D341Med (cell line): ENCODE measurements at places on chromosomes 3 and 15.

GRCh38 chr15:42891569-42891968 is 29.0 kb downstream of the TTBK2 start:
- no peak for DNase-seq

GRCh38 chr15:85792912-85793590 is 1.7 kb downstream of the KLHL25 start:
- DNase-seq: no peak

GRCh38 chr3:20478436-20478835 is 292.4 kb upstream of the SGO1 start:
- DNase-seq: no peak

DNA sequence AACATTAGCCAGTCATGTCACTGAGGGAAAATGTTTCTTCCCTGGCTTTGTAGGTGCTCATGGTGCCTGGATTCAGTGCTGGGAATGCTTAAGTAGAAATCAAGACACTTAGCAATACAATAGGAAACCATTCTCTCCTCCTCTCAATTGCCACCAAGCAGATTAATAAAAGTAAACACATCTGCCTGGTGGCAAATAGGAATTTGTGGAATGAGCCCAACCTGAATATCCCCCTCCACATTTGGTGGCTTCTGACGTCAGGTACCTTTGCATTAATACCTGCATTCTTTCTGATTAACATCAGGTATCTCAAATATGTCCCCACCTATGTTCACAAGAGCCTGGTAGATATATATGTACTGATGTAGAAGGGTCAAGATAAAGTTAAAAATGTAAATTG is 42.7 kb downstream of the PPP2R3A start:
- no peak for DNase-seq

- DNase-seq: no peak
These were observed 45.6 kb upstream of the PAQR5 start for GRCh38 chr15:69253156-69253555.

DNA sequence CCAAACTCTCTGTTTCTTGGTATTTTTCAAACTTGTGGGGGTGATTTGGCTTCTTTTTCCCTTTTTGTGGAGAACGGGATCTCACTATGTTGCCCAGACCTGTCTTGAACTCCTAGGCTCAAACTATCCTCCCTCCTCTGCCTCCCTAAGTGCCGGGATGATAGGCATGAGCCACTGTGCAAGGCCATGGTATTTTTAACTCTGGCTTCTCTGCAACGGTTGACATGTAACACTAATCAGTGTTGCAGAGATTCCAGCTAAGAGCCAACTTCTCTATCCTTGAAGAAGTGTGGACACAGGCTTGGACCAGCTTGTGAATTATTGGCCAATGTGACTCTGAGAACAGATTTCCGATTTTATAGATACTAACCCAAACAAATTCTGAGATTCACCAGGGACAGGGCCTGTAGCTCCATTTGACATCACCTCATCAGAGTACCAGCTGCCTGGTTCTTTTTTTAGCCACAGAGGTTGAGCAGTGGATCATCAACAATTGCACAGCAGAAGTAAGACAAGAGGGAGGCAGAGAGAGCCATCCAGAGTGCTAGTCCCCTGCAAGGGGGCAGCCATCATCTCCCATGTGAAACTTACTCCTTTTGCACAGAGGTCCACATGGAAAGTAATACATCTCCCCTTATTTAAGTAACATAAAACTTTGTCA is 98.1 kb upstream of the SYNPR start:
- no peak for DNase-seq

DNA sequence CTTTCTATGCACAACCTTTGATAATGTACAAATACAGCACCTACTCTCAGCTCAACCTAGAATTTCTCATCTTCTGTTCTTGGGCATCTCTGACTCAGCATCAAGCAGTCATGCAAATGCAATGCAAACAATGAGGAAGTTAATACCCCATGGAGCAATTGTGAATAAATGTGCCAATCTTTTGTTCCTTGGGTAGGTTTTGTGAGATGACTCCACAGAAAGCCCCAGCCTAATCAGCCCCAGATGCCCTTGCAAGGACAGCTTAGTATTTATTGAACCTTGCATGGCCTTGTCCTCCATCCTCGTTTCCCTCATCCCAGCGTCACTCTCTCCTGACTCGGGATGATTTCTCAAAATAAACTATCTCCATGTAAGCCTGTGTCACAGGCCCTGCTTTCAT is 494.7 kb upstream of the NECTIN3 start:
- DNase-seq: no peak

DNA sequence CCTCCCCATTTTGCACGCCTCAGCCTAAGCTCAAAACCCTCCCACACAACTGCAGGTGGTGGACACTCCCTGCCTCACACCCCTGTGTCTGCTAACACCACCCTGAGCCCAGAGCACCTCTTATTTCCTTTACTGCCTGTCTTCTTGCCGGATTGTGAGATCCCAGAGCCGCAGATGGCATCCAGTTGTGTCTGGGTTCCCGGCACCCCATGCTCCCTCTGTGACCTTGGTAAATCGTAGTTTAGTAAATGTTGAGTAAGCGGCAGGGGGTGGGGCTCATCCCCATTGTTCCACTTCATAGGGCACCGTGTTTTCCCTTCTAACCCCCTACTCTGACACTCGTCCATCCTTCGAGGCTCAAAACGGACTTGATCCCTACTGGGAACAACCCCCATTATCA is 14.9 kb downstream of the SPINT1 start:
- no peak for DNase-seq

- DNase-seq: no peak
These were observed 88.4 kb upstream of the TNFAIP8L3 start for GRCh38 chr15:51183076-51183475.

DNA sequence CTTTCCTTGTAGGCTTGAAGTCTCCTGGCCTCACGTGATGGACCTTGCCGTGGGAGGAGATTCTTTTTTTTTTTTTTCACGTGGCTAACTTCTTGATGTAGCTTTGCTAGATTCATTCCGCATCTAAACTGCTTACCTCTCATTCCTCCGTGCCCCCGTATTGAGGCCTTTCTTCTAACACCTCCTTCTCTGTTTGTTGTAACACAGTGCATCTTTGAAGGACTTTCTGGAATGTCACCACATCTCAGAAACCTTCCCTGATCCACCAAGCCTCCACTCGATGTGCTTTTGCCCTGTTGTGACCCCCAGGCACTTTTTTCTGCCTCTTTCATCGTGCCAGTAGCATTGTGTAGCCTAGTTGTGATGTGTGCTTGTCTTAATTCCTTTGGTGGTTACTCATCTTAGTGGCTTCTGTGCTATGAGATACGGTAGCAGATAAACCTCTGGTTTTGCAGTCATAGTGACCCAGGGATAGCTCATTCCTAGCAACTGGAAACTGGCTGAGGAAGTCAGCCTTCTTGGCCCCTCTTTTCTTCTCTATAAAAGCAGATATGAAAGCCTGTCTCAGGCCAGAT is 1.6 kb upstream of the BNC1 start:
- no peak for DNase-seq

GRCh38 chr3:165462636-165463334 is 266.6 kb upstream of the SLITRK3 start:
- DNase-seq: no peak

- DNase-seq: no peak
These were observed 1.1 kb upstream of the GYG1 start for GRCh38 chr3:148990236-148990635.

- DNase-seq: no peak
These were observed 12.2 kb upstream of the VIPR1 start for GRCh38 chr3:42490243-42490642.
